ENCODE measurements at places on chromosomes 3 and 15.

GRCh38 chr3:106193876-106194275 lies 325.1 kb upstream of the CBLB start:
- DNase-seq, result no peak

GRCh38 chr3:130892759-130893375 lies 1.0 kb upstream of the ATP2C1 start:
- DNase-seq, result peak; percentile 74

DNA sequence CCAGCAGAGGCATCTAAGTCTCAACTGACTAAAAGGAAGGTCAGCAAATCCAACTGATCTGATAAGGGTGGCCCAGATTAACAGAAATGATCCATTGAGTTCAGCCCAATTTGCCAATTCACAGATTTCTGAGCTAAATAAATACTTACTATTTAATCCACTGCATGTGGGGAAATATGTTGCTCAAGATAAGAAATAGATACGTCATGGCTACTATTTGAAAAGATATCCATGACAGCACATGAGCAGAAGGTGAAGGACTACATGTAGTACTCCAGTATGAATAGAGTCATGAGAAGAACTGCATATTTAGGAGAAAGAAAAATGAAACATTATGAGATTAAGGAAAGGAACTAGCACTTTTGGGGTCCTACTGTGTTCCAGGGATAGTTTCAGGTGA lies 332.4 kb downstream of the ARPP21 start:
- no peak for DNase-seq

GRCh38 chr3:140219923-140220452 lies 285.0 kb downstream of the CLSTN2 start:
- no peak for DNase-seq

DNA sequence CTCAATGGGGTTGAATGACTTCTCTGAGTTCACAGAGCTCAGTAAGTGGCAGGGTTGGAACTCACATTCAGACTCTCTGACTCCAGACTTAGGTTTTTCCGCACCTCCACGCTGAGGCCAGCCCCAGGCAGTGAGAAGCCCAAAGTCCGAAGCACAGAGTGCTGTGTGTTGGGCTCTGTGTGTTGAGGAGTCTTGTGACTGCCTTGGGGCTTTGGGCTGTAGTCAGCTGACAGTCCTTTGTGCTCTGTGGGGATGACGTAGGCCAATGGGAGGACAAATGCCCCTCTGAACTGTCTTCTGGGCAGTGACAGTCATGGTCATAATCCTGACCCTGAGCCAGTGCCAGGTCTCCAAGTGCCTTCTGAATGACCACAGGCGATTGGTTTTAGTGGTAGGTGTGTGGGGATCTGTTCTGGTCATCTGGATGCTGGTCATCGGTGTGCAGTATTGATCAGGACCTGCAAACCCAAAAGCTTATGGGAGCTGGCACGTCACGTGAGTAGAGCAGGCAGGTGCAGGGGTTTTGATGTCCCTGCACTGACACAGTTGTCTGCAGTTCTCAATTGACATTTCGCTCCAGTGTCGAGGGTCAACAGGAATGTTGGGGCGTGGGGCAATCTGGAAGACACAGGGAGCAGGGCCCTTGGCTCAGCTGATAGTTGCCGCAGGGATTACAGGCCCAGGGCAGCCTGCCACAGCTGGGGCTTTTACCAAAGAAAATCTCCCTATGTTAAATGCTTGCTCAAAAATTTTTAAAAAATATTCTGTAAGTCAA lies 45.3 kb downstream of the CAPN3 start:
- DNase-seq, result no peak

DNA sequence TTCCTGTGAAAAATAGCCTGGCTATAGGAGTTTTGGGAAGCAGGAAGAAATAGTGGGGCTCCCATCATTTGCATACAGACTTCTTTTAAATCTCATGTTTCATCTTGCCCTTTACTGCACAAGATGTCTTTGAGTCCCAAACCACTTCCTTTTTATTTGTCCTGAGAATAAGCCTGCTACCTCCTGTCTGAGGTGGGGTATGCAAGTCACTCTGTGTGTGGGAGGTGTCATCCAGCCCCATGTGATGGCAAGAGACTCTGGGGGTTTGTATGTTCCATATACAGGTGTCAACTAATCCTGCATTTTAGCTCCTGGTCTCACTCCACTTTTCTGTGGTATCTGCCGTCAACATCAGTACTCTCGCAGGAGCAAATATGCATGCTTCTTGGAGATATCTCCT lies 102.0 kb downstream of the OTOL1 start:
- DNase-seq, result no peak

DNA sequence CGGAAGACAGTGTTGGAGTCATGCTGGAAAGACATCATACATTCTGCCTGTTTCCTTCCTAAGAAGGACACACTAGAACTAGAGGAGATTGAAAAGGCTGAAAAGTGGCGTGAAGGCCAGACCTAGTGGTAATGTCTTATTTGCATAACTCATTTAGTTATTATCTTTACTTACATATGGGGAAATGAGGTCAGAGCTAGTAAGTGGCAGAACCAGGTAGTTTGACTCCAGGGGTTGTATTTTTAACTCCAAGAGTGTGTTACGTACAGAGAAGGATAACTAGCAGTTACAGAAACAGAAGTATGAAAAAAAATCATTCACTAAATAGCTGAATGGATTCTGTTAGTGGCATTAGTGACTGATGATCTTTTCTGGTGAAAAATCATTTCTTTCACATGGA lies 108.0 kb downstream of the MITF start:
- DNase-seq, result no peak

GRCh38 chr3:142104763-142105162 lies 44.6 kb downstream of the TFDP2 start:
- DNase-seq, result no peak

GRCh38 chr3:13401149-13401548 lies 19.0 kb downstream of the NUP210 start:
- DNase-seq, result no peak

DNA sequence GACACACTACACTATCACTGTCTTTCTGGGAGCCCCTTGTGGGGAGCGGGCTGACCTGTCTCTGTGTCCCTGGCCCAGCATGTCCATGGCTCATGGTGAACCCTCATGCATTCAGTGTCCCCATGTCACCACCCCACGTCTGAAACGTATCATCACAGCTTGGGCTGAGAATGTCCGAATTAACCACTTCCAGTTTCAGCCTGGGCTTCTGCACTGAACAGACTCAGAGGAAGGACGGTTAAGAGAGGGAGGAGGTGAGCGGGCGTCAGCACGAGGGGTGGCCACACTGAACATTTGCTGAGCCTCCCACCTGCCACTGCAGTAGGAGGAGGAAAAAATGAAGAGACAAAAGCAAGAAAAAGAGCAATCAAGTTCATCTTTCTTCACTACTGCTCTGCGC lies 30.5 kb downstream of the ATP2B2 start:
- no peak for DNase-seq

- no peak for DNase-seq
Observed at GRCh38 chr3:24662449-24663345, 168.0 kb upstream of the THRB start.

DNA sequence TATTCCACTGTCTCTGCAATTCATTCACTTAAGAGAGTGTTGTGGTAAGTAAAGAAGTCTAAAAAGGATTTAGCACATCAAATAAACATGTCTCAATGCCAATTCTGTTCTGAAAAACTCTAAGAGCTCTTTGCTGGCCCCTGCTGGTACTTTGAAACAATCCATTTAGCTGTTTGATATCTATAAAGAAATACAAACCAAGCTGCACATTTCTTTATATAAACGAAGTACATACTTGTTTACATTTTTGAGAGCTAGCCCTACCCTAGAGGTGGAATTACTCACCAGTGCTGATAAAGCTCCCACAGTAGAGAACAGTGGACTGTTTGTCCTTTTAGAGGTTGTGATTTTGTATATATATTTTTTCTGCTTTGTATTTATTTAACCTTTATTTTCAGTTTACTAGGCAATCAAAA lies 75.5 kb downstream of the NEDD4 start:
- no peak for DNase-seq
